GM04504 (cell line): ENCODE measurements at places on chromosomes 5 and 9.
A peak's percentile ranks its signal among the peaks of the same experiment; 100 is the strongest.

- DNase-seq = no peak
These were observed 33.5 kb downstream of the SRD5A1 start for GRCh38 chr5:6666762-6667161.

GRCh38 chr5:31417512-31417911 lies 114.4 kb downstream of the DROSHA start:
- no peak for DNase-seq

GRCh38 chr5:108461628-108462367 lies 79.9 kb upstream of the FBXL17 start:
- DNase-seq = peak; percentile 25

DNA sequence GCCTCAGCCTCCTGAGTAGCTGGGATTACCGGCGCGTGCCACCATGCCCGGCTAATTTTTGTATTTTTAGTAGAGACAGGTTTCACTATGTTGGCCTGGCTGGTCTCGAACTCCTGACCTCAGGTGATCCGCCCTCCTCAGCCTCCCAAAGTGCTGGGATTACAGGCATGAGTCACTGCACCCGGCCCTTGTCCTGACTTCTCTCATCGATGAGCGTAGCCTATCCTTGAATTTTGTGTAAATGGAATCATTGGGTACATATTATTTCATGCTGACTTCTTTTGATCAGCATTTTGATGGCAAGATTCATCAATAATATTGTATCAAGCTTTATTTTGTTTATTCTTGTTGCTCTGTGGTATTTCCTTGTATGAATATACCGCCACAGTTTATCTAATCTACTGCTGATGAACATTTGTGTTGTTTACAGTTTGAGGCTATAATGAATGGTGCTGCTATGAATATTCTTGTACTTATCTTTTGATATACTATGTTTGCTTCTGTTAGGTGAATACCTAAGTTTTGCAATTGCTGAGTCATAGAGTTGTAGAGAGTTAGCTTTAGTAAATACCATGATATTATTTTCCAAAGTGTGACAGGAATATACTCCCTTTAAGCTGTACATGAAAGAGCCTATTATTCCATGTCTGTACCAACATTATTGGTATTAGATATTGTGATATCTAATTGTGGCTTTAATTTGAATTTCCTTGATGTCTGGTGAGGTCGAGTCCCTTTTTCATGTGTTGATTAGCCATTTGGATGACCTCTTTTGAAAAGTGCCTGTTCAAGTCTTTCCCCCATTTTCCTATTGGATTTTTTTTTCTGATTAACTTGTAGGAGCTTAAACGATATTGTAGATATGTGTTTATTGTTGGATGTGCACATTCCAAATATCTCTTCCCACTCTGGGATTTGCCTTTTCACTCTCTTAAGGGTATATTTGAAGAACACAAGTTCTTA lies 107.5 kb downstream of the RGS3 start:
- DNase-seq = no peak
